ENCODE measurements at places on chromosomes 4 and X.

DNA sequence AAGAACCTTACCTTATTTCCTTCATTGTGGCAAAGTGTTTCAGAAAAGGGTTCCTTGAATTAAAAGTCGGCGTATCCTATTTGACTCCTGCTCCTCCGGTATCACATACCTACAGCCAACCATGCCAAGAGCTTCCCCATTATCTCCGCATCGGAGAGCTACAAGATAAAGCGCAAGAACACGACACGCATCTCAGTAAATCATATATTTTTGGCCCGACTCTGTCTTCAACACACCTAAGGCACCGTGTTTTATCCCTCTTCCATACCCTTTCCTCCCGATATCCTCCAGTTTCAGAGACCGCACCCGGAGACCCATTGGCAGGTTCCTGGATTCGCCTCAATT is 497 bp upstream of the THAP9 start:
- no peak for DNase-seq

DNA sequence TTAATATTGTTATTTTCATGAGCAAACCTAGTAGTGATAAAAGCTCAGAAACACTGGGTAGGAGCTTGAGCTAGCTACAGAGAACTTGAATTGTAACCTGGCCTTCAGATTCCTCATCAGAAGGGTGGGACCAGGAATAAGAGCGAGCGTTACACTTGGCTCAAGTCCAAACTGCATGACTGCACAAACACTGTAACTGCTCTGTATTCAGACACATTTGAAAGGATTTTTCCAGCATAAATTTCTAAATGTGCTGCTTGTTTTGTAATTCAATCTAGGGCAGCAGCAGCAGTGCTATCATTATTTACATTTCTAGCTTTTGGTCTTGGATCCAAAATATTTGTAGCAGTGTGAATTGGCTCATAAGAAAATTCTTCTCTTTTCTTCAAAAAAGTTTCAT is 133.0 kb upstream of the TMLHE start:
- no peak for DNase-seq

- DNase-seq, result no peak
Observed at GRCh38 chrX:104988038-104988437, 232.5 kb downstream of the TEX13A start.

- DNase-seq, result no peak
Observed at GRCh38 chr4:86019362-86019761, 340.5 kb downstream of the MAPK10 start.

All from CD4-positive, alpha-beta T cell treated with Interleukin-10 for 1 hour (primary cell).